CD4-positive, alpha-beta T cell treated with Interleukin-2 at 100 ng/mL for 4 hours (primary cell): ENCODE measurements at places on chromosomes 7 and 10.

DNA sequence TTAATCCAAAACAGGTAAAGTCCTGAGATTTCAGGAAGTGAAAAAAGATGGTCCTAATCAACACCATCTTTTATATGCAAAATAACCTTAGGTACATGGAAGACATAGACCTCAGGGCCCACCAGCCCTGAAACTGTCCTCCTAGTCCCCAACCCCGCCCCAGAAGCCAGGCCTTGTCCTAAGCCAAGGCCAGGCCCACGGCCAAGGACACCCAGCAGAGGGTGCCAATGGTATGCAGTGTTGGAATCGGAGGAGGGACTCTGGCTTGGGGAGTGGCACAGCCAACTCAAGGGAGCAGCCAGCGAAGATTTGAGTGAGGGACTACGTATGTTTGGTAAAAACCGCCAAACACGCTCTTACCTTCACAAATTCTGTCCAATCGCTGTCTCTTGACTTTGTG is 96.7 kb downstream of the ZRANB1 start:
- DNase-seq: no peak

DNA sequence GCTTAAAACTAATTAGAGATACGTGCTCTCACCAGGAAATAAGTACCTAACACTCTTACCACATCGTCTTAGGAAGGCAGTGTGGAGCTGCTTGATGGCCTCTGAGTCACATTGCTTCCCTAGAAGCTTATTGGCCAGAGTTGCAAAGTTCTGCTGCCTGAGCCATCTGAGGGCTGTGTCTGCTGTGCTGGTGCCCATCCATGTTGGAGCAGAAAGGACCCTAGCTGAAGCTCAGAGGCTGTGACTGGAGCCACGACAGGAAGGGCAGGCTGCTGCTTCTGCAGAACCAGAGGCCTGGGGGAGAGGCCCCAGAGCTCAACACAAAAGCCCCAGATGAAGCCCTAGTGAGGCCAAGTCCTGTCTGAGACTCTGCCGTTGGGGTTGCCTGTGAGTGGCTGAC is 64.8 kb upstream of the IGFBP3 start:
- DNase-seq: no peak

- peak; percentile 21 for DNase-seq
These were observed at the start of gene AKR1C3 for GRCh38 chr10:5094265-5095205. TSS of gene AKR1C3 (plus strand) at chr10:5094414. CDS start at chr10:5094445, 31 bp downstream.

DNA sequence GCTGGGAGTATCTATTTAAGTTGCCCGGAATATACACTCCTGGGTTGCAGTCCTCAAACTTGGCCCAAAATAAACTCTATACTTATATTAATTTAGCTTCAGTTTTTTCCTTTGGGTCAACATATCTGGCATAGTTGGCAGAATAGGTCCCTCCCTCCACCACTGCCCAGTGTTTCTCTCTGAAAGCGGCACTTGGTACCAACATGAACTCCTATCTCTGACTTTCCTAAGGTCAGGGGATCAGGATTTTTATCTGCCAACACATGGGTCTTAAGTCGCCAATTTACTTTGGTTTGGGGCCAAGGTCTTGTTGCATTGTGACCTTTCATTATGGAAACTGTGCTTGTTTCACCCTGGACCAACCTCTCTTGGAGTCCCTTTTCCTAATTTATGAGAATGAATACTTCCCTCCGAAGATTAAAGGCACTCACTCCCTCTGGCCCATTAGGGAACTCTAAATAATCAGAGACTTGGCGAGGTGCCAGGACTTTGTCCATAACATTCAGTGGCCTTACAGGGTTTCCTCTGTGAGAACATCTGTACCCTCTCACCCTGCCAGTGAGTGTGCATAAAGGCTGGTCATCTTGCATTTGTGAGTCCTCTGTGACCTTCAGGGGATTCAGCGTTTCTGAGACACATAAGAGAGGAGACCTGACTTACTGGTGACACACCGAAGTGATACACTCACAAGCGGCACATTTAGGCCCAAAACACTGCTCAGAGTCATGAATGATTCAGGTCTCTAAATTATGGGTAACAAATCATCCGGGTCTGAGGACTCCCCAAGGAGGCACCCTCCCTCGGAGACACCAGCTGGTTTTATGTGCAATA is 19.7 kb upstream of the FKBP9 start:
- DNase-seq: no peak

GRCh38 chr7:107194052-107194451 is 25.2 kb downstream of the HBP1 start:
- DNase-seq: no peak

- no peak for DNase-seq
These were observed 166.0 kb downstream of the TAX1BP1 start for GRCh38 chr7:27905951-27906350.

DNA sequence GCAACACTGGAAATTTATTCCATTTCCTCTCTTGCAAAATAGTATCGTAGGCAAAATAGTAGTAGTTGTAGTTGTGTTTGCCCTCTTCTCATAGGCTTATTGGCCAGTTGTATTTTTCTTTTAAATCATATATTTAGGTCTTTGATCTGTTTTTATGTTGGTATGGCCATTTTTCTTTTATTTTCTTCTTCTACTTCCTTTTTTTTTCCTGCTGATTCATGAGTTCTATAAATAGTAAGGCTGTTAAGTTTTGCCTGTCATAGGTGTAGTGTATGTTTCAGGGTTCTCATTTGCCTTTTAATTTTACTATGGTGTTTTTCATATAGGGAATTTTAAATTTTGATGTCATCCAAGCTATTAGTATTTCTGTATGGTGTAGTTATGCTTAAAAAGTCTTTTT is 25.4 kb upstream of the MRC1 start:
- DNase-seq: no peak

DNA sequence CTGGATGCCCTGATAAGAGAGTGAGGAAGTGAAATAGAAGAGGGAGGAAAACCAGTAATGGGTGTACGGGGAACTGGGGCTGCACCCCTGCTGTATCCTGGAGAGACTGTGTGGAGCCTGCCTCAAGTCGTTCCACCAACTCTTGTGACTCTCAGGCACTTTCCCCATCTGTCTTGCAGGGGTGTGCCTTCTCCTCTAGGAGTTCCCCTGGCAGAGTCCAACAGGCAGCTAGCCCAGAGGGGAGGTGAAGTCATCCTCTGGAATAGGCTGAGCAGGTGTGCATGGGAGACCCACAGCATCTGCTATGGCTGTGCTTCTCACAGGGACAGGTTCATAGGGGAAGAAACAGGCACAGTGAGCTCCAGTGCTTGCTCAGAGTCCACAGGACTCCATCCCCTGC is 46.8 kb downstream of the WIPF3 start:
- no peak for DNase-seq

DNA sequence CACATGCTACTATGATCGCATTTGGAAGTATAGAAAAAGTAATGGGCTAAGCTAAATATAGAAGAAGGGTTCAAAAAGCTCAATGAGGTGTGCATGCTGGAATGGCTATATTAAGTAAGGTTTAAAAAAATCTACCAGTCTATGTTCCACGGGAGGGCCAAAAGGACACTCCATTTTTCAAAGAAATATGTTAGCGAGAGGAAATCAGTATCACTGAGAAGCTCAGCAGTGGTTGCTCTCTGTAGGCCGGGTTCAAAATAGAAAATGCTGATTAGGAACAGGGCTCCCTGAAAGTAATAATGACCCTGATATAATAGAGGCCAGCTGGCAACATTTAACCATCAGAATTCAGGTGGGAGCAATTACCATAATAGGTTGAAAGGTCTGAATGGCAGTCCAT is 224.5 kb upstream of the SEMA3E start:
- no peak for DNase-seq
